AG08395 (cell line): ENCODE measurements at places on chromosomes 7 and 10.
A peak's percentile ranks its signal among the peaks of the same experiment; 100 is the strongest.

DNA sequence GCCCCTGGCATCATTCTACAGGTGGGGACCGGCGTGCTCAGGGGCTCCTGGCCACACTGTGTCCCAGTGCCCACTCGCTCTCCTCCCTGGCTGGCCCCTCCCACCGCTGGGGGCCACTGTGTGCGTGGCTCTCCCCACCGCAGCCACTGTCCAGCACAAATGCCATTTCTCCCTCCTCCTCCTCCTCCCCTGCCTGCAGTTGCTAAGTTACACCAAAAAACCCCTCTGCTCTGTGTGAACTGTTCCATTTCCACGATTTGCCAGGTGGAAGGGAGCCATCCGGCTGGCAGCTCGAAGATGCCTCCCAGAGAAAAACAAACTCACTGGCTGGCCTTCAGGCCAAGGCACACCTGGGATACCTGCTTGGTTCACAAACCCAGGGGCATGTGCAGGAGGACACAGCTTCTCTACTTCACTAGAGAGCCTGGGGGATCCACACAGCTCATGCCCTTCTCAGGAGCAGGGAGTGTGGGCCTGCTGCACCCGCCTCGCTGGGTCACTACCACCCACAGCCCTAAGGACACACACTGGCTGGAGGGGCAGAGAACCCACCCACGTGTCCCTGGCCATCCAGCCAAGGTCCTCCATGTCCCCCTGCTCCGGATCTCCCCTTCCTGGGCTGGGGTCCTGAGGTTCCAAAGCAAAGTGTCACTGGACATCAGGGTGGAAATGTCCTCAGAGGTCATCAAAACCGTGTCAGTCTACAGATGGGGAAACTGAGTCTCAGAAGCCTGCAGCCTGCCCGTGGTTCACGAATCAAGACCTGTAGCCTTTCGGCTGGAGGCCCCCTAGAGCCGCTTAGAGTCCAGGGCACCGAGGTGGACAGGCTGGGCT is 1.7 kb downstream of the RASGEF1A start:
- no peak for DNase-seq

DNA sequence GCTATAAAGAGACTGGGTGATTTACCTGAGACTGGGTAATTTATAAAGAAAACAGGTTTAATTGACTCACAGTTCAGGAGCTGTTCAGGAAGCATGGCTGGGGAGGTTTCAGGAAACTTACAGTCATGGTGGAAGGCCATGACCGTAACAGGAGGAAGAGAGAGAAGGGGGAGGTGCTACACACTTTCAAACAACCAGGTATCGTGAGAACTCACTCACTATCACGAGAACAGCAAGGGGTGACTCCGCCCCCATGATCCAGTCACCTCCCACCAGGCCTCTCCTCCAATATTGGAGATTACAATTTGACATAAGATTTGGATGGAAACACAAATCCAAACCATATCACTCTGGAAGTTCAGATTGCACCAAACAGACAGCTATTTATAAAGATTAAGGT is 59.8 kb upstream of the ARHGAP21 start:
- DNase-seq, result no peak

DNA sequence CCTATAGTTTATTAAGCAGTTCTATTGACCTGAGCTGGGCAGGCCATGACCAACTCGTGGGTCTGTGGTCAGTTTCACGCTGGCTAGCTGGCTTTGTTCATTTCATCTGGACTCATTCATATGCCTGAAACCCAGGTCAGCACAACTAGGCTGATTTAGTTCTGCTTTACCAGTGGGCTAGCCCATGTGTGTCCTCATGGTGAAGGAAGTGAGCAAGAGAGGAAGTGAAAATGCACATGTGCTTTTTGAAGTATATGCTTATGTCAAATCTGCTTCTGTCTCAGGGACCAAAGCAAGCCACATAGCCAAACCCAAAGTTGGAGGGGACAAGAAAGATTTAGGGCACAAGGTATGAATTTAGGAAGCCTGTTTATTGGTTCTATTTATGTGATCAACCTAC is 154.5 kb downstream of the RNF133 start:
- DNase-seq, result no peak

- DNase-seq, result no peak
These were observed 2.7 kb downstream of the RPP38 start for GRCh38 chr10:15099886-15100285.

DNA sequence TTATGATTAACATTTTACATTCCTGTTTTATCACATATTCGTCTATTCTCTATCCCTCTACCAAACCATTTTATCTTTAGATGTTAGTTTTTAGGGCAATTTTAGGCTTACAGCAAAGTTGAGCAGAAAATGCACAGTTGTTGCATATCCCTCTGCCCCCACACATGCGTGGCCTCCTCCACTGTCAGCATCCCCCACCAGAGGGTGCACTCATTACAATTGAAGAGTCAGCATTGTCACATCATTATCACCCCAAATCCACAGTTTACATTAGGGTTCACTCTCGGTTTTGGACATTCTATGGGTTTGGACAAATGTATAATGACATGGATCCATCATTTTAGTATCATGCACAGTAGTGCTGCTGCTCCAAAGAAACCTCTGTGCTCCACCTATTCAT is 86.4 kb downstream of the WDR37 start:
- no peak for DNase-seq

GRCh38 chr10:1358860-1359625 is 302.9 kb downstream of the WDR37 start:
- no peak for DNase-seq

DNA sequence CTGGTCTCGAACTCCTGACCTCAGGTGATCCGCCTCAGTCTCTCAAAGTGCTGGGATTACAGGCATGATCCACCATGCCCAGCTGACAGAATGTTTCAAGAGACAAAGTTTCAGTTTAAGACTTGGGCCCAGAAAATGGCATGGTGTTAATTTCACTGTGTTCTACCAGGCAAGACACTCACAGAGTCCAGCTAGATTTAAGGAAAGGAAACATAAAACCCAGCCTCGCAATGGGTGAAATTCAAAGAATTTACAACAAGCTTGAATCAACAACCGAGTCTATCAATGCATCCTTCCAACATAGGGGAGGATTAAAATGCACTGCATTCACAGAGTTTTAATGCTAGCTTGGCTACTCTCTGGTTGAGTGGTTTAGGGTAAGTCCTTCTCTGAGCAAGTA is 764.0 kb downstream of the XPNPEP1 start:
- DNase-seq, result no peak

GRCh38 chr10:65847436-65848230 is 1078.2 kb upstream of the LRRTM3 start:
- no peak for DNase-seq

- no peak for DNase-seq
These were observed 227.6 kb upstream of the STEAP1 start for GRCh38 chr7:89926701-89927100.

GRCh38 chr10:103021900-103022293 is 103.8 kb downstream of the CNNM2 start:
- no peak for DNase-seq

DNA sequence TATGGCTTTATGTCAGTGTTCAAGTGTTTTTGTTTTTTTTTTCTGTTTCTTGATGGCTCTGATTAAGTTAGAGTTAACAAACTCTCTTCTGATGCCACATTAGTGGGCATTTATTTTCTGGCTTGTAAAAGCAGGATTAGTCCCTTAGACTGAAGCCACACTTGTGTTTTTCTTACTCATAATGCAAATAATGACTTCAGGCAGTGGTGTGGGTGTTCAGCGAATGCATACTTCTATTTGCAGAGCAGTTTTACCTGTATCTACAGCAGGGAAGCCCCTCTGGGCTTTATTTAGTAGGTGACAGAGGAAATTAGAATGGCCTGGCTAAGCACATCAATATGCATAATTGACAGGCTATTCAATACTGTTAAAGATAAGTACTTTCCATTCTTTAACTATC is 79.9 kb downstream of the CNNM2 start:
- no peak for DNase-seq

GRCh38 chr10:32041290-32042028 is 14.8 kb downstream of the KIF5B start:
- no peak for DNase-seq

- DNase-seq, result no peak
These were observed 344.7 kb upstream of the LRGUK start for GRCh38 chr7:133782470-133782869.

- no peak for DNase-seq
These were observed 45.8 kb upstream of the SRRM3 start for GRCh38 chr7:76155938-76156337.

- DNase-seq, result no peak
These were observed 1.9 kb downstream of the GATA3 start for GRCh38 chr10:8056378-8056777.

GRCh38 chr7:137006293-137006692 is 137.8 kb downstream of the CHRM2 start:
- DNase-seq, result peak; percentile 7

GRCh38 chr7:85659364-85659763 is 472.5 kb upstream of the SEMA3D start:
- no peak for DNase-seq

GRCh38 chr7:8998762-8999161 is 565.4 kb downstream of the NXPH1 start:
- DNase-seq, result no peak

DNA sequence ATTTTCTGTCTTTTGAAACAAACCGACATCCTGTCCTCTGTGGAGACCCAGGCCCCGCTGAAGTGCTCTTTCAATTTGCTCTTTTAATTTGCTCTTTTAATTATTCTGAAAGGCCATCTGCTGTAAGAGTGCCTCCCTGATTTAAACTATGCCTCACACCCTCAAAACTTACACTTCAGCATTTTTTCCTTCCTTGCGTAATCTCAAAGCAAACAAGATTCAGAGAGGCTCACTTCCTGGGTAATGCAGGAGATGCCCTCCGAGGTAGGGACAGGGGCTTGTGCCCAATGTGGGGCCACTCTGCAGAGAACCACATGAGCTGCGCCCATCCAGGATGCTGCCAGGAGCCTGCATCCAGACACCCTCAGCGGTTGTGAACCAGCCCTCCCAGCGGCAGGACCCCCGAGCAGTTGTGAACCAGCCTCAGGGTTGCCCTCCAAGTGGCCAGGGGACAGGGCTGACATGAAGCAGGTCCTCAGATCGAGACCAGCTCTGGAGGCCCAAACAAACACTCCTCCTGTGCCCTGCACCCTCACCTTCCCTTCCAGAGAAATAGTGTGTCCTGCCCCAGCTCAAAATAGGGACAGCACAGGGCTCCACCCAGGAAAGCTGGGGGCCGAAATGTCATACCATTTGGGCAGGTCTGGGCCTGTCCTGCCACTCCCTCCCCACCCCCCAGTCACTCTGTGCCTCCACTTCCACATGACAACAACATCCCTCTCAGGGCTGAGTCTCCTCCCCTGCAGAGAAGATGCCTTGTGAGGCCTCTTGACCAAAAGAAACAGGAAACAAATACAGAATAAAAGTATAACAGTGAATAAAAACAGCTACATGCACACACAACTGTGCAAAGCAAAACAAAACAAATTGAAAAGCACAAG is 190.4 kb downstream of the PTPRN2 start:
- DNase-seq, result no peak

DNA sequence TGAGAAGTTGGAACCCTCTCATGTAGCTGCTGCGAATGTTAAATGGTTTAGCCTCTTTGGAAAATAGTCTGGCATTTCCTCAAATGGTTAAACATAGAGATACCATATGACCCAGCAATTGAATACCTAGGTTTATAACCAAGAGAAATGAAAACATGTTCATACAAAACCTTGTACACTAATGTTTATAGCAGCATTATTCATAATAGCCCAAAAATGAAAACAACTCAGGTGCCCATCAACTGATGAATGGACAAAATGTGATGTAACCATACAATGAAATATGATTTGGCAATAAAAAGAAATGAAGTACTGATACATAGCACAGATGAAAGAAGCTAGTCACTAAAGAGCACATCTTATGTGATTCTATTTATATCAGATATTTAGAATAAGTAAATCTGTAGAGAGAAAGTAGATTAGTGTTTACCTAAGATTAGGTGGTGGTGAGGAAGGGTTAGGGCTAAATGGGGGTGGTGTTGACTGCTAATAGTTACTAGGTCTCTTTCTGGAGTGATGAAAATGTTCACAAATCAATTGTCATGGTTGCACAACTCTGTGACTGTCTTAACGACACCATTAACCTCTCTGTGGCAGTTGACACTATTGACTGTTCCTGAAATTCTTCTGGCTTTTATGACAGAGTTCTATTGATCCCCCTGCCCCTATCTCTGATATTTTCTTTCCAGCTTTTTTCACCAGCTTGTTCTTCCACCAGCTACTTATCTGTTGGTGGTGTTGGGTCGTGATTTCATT is 35.2 kb downstream of the VCL start:
- no peak for DNase-seq

- DNase-seq, result no peak
These were observed 10.5 kb upstream of the UNC5B start for GRCh38 chr10:71201849-71202248.

GRCh38 chr10:10830293-10830986 is 187.2 kb upstream of the CELF2 start:
- peak; percentile 69 for DNase-seq

DNA sequence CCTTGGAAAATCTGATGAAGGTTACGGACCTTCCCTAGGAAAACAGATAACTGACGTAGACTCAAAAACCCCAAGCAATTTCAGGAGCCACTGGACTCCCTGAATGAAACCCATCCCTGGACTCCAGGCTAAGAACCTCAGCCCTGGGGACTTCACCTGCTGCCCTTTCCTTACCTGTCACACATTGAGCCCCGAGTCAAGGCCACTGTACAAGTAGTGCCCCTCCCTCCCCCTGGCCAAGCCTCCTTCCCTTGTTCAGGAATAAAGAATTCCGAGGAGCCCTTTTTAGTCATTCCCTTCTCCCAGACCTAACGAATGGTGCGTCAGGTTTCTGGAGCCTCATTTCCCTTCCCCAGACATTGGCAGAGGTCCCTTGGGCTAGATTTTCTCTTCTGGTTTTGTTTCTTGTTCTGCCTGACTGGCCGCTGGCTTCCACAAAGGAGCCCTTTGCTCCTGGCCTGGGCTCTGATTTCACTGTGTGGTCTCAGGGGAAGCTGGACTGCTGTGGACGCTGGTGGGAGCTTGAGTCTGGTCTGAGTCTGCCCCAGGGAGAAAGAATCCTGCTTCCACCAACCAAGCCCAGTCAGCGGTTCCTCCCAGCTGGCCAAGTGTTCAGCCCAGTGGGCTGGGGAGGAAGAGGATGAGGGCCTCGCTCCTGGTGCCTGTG is 31.7 kb downstream of the ZNF775 start:
- no peak for DNase-seq

DNA sequence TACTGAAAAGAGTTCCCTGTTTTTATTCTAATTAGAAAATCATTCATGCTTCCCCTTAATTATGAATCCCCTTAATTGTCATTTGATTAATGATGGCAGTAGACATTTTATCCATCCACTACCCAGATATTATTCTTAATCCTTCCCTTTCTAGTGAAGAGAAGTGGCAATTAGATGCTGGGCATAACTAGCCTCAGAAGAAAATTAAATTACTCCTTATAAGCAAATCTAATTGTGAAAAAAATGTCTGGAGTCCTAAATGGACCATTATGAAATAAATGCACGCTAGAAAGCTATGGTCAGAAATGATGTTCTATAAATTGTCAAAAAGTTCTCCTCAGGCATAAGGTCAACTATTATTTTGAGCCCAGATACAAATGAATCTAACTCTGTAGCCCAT is 4.5 kb downstream of the ABCB1 start:
- DNase-seq, result no peak
